ENCODE measurements at places on chromosomes 2 and 18.

GRCh38 chr2:27737676-27738348 is 33.7 kb upstream of the MRPL33 start:
- DNase-seq, result no peak

DNA sequence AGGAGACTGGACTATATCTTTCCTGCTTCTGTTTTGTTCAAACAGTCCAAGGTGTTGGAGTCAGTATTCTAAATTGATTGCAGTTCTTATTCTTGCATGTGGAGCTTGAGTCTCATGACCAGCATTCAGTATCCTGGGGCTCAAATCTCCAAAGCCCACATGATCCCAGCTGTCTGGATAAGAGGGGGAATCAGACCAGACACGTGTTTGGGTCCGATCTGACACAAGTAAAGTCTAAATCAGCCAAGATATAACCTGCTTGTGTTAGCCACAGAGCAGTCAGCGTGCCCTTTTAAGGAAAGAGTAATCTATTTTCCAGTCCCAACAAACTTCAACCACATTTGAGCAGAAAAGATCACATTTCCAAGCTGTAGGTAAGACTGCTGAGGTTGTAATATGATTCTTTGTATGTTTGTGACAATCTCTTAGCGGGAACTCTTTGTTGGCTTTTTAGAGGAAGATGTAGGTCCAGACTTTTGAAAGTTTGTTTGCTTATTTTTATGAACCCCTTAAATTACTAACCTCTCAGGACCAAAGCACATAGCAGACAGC is 334.6 kb downstream of the SLC4A3 start:
- DNase-seq, result no peak

DNA sequence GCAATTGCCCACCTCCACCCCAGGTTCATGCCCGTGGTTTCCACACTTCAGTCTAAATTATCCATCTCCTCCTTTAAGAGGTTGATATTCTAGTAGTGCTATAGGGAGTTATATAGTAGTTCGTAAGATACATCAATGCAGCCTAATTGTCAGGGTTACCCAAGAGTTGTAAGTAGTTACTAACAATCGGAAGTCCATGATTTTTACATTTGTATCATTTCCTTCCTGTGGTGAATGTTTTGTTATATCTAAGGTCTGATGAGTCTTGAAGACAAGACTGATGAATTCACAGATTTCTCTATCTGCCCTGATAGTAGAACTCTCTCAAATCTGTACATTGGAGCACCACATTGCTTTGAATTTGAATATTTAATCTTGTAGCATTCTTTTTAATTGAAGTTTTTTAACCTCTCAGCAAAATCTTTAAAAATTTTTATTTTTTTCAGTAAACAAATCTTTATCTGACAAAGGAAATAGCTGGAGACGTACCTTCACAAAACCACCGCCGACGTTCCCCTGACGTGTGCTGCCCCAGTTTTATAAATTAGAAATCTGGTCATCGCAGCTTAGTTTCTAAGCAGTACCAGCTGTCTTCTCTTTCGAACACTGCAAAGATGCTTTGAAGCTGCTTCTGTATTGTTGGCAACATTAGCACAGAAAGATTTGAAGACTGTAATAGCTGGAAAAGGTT is 264.5 kb downstream of the SOCS6 start:
- no peak for DNase-seq

- DNase-seq, result no peak
Observed at GRCh38 chr18:21575656-21576055, 24.8 kb downstream of the ESCO1 start.

DNA sequence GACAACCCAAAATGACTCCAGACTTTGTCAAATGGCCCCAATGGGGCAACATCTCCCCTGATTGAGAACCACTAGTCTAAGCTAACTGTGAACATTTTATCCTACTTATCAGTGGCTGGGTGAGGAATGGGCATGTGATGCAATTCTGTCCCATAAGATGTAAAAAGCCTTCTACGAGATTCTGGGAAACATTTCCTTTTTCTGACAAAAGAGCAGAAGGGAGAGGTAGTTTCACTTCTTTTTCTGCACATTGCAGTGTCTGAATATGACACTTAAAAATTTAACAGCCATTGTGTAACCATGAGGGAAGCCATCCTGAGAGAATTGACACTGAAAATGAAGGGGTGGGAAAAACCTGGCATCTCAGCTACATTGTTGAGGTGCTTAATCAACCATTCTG is 17.3 kb upstream of the MARCHF4 start:
- no peak for DNase-seq

GRCh38 chr2:147844697-147845410 is at the start of gene ACVR2A:
ACVR2A (plus strand) TSS chr2:147845029; CDS start chr2:147845153, 124 bp downstream.
- no peak for DNase-seq

- DNase-seq, result no peak
Observed at GRCh38 chr2:107436281-107436680, 390.4 kb upstream of the RGPD4 start.

DNA sequence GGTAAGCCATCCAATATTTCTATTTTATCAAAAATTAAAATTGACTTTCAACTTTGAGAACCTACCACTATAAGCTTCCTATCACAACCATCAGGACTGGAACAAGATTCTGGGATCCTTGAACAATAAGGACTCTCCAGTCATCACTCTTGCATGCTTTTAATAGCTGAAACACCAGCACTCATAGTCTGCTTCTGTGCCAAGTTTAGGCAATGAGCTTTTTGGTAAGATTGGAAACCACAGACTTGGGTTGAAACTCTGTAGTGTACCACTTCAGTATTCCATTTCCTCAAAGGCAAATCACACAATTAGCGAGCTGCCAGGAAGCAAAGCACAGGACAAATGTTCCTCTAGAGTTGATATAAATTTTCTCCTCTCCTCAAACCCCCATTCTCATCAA is 1065.8 kb upstream of the SLC39A10 start:
- no peak for DNase-seq

DNA sequence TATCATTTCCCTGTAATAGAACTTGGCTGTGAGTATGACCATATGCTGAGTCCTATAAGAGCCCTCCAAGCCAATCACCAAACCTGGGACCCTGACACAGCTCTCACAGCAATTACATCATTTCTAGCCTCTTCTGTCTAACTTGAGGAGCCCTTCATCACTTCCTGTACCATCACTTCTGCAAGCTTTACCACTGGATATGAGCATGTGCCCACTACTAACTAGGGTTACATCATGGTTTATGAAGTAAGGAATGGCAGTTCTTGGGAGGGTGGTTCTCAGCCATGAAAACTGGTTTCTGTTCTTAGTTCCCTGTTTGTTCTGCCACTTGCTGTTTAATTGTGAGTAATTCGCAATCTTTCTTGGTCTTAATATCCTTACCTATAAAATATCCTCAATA is 31.0 kb upstream of the EPB41L3 start:
- DNase-seq, result no peak

GRCh38 chr2:72497763-72498162 is 328.1 kb downstream of the EXOC6B start:
- no peak for DNase-seq

- no peak for DNase-seq
Observed at GRCh38 chr18:40692871-40693270, 1262.2 kb upstream of the PIK3C3 start.

DNA sequence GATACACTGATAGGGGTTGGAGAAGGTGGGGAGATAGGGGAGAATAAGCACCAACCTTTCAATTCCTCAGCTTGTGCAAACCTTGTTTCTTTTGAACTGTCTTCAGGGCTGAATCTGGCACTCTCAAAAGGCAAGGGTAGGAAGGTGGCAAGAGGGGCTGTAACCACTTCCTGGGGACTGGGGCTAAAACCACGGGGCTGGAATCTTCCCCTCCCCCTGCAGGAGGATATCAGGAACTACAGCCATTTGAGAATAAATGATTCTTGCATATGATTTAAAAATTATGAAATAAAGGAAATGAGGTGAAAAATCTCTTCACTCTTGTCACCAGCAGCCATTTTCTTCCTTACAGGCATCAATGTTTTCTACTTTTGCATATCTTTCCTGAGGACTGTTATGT is 50.8 kb downstream of the ATOH8 start:
- DNase-seq, result no peak

DNA sequence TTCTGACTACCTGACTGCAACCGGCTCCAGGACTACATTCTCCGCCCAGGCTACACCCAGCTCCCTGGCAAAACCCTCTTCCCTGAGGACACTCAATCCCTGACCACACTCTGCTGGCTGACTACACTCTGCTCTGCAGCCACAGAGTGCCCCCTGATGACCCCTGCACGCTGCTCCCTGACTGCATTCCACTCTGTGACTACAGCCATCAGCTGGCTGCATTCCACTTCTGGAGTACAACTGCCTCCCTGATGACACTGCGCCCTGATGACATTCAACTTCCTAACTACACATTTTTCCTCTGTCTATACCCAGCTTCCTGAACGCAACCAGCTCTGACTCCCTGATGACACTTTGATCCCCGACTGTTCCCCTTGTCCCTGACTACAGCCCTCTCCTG is 71.3 kb upstream of the NRXN1 start:
- DNase-seq, result no peak

- no peak for DNase-seq
Observed at GRCh38 chr2:207938415-207938814, 86.9 kb downstream of the PLEKHM3 start.

DNA sequence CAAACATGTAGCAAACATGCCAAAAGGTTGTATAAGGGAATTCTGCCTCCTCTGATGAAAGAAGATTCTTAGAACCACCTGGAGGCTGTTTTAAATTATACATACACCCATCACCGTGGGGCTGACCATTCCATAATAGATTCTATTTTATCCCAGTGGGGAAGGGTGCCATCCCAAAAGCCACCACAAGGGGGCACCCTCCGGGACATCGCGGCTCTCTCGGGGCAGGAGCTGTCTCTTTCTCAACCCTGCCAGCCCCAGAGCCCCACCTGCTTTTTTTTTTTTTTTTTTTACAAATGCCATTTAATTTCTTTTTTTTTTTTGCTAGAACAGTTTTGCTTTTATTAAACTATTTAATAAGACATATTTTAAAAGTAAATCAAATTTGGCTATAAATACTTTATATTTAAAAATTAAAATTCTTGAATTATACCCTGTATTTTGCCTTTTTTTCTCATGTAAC is 8.6 kb upstream of the MTCL1 start:
- DNase-seq, result peak; percentile 95

GRCh38 chr2:212843409-212844199 is 305.0 kb upstream of the ERBB4 start:
- DNase-seq, result no peak

DNA sequence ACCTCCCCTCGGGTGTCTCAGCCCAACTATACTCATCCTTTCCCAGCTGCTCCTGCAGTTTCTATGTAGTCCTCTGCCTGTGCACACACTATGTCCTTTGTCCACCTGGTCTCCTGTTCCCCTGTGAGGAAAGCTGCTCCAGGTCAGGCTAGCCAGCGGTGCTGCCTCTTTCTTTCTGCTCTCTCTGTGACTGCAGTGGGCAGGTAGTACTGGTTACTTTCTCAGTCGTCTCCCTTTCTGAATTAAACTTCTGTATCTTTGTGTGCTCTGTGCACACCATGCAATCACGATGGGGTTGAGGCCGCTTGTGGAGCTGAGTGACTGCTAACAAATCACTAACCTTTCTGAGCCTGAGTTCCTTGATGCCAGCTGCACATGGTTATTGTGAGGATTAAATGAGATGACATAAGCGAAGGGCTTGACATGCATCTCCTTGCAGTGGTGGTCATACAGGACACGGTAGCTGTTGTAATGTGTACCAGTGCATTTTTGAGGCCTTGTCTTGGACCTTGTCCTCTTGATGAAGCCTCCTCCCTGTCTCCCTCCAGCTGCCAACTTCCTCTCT is 3.5 kb downstream of the FARP2 start:
- no peak for DNase-seq

DNA sequence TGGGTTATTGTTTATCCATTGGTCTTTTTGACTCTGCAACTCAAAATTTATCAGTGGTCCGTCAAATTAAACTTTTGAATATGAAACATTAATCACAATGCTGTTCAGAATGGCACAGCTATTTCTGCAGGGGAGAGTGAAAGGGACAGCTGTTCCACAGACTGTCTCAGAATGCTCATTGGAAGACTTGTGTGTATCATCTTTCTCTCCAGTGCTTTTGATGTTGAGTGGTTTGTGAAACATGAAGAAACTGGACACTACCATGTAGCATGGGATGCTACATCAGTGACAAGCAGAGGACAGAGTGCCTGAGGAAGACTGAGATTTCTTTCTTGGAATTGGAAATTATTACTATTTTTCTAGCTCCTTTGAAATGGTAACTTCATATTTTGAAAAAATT is 115.7 kb downstream of the PLCL1 start:
- no peak for DNase-seq

Data from osteocyte (in vitro differentiated cells).